ENCODE measurements at places on chromosomes 6 and 20.

DNA sequence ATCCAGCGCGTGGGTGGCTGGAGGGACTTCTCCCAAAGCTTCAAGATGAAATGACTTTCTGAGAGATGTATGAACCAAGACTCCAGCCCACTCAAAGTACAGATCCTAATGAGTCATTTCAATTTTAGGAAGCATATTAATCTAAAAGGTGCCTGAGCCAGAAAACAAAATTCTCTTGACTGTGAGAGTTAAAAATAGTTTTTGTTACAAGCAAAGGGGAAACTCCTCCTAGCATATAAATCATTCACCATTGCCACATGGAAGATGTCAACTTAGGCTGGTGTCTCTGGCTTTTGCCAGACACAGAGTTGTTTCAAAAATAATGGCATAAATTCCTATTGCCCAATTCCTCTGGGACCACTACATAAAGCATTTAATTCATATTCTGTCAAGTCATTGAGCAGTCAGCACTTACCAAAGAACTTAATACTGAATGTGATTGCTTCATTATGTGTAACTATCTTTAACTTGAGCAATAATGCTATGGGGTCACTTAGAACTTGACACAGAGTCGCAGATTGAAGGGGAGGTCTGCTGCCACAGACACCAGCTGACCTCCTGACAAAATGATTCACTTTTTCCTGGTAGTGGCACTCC lies 280.6 kb downstream of the SLC35F1 start:
- no peak for DNase-seq

DNA sequence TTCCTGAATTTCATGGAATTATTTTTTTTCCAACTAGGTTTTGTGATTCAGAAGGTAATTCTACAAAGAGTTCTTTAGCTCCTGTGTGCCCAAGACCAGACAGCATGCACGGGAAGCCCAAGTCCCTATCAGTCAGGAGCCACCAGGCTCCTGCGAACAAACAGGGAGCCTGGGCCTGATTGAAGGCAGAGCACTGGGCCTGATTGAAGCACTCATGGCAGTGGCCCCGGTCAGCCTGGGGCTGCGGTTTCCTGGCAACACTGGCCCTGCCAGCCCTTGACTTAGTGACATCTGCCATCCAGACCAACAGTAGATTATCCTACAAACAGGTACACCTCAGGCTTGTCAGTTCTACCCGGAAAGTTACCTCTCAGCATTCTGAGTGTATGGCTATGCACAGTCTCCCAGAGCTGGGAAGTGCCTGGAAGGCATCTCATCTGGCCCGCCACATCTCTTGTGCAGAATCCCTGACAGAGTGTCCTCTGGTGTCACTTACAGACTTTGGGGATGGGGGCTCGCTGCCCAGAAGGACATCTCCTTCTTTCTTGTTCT lies 133.8 kb downstream of the VEGFA start:
- no peak for DNase-seq

DNA sequence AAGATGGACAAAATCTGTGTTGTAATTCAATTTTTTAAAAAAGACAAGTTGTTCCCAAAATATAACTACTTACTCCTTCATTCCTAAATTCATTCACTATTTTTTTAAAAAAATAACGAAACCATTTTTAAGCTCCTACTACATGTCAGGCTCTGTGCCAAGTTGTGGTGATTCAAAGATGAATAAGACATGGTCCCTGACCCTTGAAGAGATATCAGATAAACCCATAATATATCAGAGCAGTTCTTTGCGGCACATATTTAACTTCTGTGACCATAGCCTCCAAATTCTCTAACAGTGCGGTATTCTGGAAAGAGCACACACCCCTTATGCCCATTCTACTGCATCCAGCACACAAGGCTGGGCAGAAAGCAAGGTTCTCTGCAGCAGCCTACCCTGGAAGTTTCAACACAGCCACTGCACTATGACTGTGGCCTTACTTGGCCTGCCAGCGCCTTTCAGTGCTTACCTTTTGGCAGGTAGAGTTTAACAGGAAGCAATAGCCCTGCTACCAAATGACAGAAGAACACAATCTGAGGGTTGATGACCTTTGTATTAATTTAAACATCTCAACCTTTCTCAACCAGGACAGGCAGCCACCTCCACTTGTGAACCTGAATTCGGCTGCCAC lies 406.5 kb downstream of the BTBD9 start:
- no peak for DNase-seq

- DNase-seq: no peak
Observed at GRCh38 chr20:18738055-18738454, 75.5 kb upstream of the SCP2D1 start.

- peak; percentile 38 for DNase-seq
Observed at GRCh38 chr20:50338479-50339391, 148.1 kb downstream of the CEBPB start.

DNA sequence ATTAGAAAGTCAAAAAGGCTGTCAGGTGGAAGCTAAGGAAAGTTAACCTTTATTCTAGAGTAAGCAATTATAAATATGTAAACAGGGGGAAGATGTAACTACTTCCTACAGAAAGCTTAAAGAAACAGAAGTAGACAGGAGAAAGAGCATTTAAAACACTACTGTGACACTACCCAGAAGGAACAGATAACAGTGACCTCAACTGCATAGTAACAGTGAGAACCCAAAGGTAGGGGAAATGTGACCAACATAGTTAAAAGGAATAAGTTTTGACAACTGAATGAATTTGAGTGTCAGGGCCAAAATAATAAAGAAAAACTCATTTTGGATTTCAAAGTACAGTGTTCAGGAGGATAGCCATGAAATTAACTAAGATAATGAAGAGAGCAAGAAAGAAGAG lies 43.5 kb downstream of the IBTK start:
- no peak for DNase-seq

DNA sequence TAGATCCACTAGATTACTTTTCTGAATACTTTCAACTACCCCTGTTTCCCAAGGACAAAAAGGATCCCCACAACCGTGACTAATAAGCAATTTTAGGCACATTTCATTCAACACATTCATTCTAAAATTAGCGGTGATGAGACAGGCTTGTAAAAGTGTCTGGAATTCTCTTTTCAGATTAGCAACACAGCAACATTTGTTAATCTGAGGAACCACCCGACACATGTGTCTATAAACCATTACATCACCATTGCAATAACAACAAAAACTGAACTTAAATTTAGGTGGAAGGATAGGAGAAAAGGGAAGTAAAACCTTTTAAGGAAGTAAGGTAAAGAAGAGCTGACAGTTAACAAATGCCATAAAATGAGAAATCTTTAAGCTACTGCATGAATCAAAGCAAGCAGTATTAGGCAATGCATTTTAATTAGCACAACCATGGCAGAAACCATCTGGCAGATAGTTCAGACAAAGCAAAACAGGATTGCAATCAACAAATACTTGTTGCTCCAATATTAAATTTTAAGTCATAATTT lies 49.1 kb downstream of the MAP3K7 start:
- no peak for DNase-seq

DNA sequence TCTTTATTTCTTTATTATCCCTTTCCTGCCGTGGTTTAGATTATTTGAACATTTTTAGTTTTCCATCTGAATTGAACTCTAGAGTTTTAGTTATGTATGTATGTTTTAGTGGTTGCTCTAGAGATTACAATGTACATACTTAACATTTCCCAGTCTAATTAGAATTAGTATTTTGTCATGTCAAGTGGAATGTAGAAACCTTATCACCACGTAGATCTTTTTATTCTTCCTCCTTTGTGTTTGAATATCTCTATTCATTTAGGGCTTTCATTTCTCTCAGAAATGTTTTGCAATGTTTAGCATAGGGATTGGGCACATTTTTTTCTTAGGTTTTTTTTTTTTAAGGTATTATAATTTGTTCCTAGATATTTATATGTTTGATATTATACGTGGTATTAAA lies 73.1 kb upstream of the EZR start:
- no peak for DNase-seq

- DNase-seq: no peak
Observed at GRCh38 chr6:25010902-25011625, 75.3 kb upstream of the RIPOR2 start.

DNA sequence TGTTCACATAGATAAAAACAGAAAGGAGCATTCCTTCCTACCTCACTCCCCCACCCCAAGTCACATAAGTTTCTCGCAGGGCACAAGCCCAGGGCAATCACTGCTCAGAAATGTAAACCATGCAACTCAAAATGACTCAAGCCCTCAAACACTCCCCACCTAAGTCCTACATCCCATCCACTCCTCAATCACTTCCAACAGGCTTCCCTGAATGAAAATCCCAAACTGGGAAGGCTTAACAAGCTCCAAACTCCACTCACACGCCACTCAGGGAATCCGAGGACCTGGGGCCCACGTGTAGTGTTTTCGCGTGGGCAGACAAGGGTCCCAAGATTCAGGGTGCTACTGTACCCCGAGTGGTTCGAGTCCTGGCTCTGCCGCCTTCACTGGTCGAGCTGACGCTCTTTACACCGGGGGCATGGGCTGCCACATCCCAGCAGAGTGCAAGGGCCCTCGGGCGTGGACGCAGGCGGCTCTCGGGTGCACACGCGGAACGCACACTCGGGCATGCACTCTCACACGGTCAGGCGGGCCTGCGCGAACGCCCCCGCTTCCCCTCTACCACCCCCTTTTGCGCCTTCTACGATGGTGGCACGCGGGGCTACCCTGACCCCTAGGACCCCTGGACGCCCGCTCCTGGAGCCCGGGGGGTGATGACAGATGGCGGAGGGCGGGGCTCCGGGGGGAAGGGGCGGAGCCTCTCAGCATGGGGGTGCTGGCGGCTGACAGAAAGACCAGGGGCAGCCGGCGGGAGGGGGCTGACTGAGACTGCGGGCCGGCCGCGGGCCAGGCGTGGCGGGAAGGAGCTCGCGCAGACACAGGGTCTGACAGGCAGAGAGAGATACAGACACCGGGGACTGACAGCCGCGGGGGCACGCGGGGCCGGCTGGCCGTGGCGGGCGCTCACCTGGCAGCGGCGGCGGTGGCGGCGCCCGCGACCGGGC lies 657 bp downstream of the ZHX3 start:
- DNase-seq: peak; percentile 80

GRCh38 chr20:8721098-8721497 lies 347.8 kb upstream of the PLCB4 start:
- DNase-seq: peak; percentile 75

DNA sequence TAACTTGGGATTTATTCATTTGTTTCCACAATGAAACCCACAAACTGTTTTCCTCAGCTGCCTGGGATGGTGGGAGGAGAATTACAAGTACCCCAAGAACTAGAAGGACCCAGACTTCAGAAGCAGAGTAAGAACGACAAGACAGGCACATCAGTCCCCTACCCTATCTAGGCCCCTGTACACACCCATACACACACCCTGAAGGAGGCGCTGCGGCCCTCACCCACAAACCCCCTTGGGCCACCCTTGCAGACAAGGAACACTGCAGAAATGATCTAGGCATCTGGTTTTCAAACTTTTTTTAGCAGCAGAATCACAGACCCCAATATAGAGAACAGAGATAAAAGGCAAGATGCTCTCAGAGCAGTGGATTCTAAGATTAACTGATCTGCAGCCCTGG lies 55.0 kb downstream of the TRERF1 start:
- DNase-seq: no peak

DNA sequence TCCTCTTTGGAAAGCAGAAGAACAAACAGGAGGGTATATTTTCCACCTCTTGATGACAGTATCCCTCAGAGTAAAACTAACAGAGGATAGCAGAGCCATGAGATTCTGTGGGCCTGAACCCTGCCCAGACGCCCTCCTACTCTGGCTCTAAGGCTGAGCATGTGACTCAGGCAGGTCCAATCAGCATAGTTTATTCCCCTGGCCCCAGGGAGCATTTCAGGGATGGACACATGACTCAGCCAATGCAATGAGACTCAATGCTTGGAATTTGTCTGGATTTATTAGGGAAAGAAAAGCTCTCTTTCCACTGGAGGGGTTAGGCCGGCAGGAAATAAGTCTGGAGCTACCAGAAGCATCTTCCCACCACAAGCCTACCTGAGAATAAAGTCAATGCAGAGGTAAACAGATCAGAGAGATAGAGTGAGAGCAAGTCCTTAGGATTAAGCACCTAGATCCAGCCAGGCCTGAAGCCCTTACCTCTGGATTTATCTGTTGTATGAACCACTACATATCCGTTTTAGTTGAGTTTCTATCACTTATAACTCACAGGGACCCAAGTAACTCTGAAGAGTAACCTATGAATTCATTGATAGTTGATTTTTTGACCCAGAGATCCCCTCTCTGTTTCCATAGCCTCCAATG lies 68.2 kb upstream of the EYA2 start:
- DNase-seq: no peak
